HT1080 (cell line): ENCODE measurements at places on chromosomes 2 and 18. TPM values are rescaled to one million over a fixed set of nuclear protein-coding genes. Genes with fewer than 3 reads are reported as not detected.

- DNase-seq = no peak
Observed at GRCh38 chr2:174605687-174606086, 8.1 kb upstream of the WIPF1 start.

GRCh38 chr2:190088917-190089316 lies 26.4 kb upstream of the MSTN start:
- DNase-seq = peak; percentile 48

DNA sequence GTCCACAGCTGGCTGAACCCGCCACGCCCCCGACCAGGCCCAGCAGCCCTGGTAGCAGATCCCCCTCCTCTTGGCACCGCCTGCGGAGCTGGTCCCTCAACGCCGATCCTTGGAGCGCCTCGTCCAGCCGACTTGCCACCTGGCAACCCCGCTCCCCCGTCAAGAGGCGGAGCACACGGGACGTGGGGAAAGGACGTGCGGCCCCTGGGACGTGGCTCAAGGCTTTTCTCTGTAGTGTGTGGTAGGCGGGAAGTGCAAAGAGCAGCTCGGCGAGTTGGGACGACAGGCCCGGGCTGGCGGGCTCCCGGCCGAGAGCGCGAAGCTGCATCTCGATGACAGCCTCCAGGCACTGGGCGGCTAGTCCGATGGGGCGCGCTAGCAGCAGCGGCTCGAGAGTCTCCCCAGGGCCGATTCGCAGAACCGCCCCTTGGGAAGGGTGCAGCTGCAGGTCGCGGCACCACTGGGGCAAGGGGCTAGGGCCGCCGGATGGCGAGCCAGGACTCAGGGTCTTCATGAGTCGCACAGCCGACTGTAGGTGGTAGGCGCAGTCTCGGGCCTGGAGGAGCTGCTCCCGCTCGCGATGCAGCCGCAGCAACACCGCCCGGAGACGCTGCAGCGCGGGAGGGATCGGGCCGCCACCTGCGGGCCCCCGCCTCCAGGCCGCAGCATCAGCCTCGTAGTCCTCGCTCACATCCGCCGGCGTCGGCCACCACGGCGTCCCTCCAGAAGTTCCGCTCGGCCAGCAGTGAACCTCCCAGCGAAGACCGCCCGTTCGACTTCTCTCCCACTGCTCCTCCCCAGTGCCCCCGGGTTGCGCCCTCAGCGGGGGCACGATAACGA lies 617 bp downstream of the CCDC142 start:
- no peak for DNase-seq

The LHCGR gene
- not detected in 2 replicates for total RNA-seq
